ENCODE measurements at places on chromosomes 12 and 14.

DNA sequence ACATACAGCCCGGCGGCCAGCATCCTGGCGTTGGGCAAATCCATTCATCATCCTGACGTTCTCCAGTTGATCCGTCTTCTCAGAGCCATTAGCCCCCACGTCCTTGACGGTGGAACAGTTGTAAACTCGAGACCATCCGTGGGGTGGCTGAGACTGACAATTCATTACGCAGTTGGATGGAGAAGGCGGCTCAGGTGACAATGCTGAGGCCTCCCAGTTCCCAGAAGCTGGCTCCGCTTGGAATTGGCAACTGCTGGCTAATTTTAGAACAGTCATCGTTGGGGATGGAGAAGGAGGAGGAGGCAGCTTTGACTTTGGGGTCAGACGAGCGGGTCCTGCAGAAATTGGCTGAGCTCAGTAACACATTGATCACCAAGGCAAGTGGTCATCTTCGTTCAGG, 186.5 kb downstream of the PHETA1 start:
- no peak for DNase-seq

DNA sequence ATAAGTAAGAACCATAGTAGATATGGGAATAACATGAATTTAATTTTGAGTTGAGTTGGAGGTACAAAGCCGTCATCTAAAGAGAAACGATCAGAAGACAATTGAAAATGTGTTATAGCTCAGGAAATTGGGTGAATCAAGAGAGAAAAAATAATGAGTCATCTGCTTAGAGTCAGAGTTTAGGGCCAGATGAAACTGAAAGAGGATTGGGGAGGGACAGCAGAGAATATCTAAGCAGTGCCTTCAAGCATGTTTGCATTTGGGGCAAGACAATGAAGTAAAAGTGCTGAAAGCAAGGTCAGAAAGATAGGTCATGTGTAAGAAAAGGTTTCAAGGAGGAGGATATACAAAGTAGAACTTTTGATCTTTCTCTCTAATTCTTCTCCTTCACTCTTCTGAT, 49.4 kb downstream of the SLC15A5 start:
- DNase-seq, result no peak

DNA sequence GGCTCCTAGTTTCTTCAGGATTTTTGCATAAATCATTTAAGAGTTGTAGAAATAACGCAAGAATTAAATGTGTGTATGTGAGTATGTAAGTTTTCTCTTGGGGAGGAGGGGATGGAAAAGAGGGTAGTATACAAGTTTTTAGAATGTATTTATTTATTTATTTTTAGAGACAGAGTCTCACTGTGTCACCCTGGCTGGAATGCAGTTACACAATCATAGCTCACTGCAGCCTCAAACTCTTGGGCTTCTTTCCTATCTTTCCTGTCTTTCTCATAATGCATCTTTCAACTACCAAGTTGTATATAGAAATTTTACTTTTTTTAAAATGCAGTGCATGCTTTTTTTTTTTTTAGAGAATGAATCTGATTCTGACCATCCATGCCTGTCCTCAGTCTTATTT, 269.0 kb upstream of the GARIN2 start:
- no peak for DNase-seq

DNA sequence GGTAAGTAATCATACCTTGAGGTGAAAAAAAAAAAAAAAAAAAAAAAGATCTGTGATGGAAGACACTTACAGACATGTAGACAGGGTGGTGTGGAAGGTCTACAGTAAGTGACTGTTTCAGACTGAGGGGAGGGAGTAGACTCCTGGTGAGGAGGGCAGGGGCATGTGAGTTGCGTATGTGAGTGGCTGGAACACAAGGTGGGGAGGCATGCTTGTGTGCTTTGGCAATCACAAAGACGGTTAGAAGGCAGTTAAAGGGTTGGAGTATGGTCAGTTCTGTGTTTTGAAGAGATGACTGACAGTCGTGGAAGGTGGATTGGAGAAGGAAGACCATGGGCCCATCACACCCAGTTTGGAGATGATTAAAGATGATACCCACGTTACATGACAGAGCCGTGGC, 65.2 kb downstream of the ETV6 start:
- no peak for DNase-seq

- no peak for DNase-seq
These were observed 250.0 kb downstream of the PHLDA1 start for GRCh38 chr12:75781532-75782046.

GRCh38 chr12:10364815-10365622, 24.8 kb downstream of the KLRK1 start:
- peak; percentile 83 for DNase-seq

DNA sequence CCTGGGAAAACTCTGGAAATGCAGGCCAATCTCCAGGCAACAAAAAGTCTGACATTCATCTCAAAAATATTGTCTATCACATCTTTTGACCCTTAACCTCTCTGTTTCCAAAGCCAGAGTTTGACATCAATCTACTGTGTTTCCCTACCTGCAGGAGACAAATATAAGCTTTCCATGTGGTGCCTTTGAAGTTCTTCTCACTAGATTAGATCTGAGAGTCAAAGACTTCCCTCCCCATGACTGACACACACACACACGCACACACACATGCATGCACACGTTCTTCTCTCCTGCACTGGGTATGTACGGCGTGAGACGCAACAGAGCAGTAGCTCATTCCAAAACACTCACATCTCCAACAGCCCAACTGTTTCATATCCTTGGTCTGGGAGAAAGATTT, 8.1 kb upstream of the ITPR2 start:
- DNase-seq, result no peak

GRCh38 chr12:96189781-96190180, 4.4 kb upstream of the ELK3 start:
- no peak for DNase-seq

DNA sequence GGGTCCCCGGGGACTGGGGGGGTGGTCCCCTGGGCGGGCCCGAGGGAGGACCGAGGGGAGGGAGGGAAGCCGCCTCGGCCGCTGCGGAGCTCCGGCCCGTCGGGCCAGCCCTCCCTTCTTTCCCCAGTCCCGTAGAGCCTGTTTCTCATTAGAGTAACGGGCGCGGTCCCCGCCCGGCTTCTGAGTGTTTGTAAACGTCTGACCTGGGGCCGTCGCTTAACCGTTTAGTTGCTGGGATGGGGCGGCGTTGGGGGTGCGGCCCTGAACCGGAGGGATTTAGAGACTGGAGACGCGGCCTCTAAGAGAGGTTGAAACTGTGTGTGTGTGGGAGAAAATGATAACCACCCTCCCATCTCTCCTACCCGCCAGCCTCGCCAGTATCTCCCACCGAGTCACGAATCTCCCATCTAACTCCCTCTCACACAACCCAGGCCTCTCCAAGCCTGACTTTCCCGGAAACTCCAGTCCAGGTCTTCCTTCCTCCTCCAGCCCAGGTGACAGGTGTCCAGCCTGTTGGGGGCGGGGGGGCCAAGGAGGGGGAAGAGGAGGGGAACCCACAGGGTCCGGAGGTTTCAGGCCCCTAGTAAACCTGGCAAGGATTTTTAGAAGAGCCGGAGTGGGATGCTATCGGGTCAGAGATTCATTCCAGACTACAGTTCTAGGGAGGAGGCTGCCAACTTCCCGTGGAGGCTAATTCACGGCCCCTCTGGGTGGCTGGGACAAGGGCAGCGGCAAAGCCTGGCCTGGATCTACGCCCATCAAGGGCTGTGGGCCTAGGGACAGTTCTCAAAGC, 1.1 kb upstream of the NFATC4 start:
- DNase-seq, result peak; percentile 90

- DNase-seq, result no peak
These were observed 183.7 kb downstream of the DACT1 start for GRCh38 chr14:58821421-58821820.

GRCh38 chr12:62438098-62438692, 28.4 kb upstream of the MON2 start:
- DNase-seq, result no peak

DNA sequence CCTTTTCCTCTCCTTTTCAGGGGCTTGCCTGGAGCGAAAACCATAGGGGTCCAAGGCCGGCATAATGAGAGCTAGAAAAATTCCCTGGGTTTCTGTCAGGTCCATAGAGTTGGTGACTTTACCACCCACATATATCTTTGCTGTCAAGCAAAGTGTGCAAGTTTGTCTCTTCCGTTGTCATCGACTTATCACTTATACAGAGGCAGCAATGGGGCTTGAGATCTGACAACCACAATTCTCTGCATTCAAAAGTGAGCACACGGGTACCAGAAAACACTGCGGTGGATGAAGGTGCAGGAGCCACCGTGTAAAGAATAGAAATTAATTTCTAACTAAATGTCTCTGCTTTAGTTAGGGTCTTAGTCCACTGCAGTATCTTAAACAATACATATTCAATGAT, 162.3 kb downstream of the DAD1 start:
- DNase-seq, result no peak

- DNase-seq, result no peak
These were observed 1247.0 kb downstream of the FSCB start for GRCh38 chr14:43260056-43260455.

DNA sequence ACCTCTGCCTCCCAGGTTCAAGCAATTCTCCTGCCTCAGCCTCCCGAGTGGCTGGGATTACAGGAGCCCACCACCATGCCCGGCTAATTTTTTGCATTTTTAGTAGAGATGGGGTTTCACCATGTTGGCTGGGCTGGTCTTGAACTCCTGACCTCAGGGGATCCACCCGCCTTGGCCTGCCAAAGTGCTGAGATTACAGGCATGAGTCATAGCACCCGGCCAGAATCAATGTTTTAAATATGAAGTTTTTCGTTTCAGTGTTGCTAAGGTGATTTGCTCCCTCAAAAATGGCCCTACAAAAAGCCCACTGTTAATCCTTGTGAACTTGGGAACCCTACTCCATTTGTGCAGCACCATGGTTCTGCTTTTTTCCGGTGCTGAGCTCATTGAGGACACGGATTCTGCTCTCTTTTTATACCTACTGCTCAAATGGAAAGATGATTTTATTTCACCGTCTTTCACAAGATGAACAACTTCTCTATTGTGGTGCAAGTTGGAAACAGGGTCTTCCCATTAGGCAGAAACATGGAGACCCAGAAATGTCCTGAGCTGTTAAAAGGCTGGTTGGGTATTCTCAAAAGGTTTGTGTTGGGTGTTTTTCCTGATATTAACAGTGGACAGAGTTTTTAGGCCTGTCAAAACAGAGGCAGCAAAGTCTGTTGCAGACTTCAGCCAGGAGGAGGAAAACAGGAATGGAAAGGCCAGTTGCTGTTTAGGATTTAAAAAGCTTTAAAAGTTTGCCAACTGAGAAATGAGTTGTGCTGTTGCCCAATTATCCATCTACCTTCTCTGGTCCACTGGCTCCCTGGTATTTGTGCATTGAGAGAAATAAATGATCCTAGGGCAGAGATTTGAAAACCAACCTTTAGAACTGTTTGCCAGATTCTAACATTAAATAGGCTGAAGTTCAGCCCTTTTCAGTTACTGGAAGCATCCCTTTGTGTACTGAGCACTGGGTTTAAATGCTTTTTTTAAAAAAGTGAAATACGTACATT, 85.8 kb downstream of the ATP23 start:
- no peak for DNase-seq

DNA sequence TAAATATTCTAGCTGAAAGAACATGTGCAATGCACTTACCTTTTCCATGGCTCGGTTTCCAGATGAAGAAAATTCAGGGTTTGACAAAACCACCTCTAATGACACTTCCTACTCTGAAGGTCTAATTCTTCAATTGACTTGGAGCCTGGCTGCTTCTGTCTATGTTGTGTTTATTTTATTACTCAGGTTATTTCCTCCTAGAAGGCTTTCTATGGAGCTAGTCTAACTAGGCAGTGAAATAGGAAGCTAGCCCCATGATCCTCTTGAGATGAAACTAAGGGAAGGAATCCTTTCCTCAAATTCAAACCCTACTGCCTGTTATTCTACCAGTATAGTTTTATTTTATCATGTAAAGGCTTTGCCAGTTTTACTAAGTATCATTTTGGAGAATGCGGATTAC, 20.9 kb upstream of the IFNG-AS1 start:
- DNase-seq, result no peak

DNA sequence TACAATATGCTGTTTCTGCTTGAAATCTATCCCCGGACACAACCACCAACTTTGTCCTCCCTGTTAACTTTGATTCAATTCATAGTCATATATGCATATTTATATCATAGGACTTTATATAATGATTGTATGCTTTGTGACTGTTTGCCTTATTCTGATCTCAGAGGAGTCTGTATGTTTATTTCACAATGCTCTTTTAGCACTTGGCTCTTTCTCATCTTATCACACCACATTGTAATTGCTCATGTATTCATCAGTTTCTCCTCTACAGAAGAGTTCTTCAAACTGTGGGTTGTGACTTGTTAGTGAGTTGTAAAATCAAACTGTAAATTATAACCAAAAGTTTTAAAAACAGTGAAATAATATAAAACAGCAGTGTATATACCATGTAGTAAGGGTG, 21.7 kb upstream of the PPM1A start:
- no peak for DNase-seq

GRCh38 chr12:67148265-67148664, 120.9 kb upstream of the CAND1 start:
- no peak for DNase-seq

DNA sequence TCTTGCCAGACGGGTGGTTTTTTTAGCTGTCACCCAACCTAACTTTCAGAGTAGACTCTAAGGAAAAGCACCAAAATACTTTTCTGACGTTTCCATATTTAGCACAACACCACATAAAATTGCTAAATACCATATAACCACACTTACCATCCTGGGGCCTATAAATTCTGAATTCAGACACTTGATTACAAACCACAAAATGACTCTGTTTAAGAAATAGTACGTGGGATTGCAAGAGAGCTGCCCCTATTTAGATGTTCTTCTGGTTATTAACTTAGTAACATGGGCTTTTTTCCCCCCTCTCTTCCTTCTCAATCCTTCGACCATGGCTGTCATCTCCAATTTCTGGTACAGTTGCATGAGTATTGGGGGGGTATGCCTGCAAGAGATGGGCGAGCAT, 287.7 kb downstream of the BMP4 start:
- DNase-seq, result no peak

DNA sequence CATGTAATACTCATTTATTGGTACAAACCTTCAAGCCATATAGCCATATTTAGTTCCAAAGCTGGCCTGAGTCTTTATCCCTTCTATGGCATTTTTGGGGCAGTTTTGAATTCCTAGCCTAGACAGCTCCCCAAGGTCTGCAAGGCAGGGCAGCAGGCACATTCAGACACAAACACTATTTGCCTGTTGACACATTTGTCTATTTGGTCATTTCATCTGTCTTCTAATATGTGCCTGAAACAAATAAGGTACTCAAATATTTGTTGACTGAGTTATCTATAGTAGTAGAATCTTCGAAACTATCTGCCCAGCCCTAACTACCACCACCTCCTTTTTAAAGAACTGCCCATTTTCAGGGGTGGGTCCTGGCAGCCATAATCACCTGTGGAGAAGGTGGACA, 9.3 kb downstream of the PPM1H start:
- DNase-seq, result no peak

Data from cardiac septum (tissue), 1 donor.